CD4-positive, alpha-beta T cell (primary cell): ENCODE measurements at places on chromosomes 13 and 19.

- no peak overlapping the region for H3K4me3 ChIP-seq
- H3K27me3 ChIP-seq, result no peaks in the 10 kb centered on the region
- H3K4me1 ChIP-seq, result no peaks in the 10 kb centered on the region
Measured at GRCh38 chr13:80473695-80474094, 132.8 kb upstream of the SPRY2 start.

DNA sequence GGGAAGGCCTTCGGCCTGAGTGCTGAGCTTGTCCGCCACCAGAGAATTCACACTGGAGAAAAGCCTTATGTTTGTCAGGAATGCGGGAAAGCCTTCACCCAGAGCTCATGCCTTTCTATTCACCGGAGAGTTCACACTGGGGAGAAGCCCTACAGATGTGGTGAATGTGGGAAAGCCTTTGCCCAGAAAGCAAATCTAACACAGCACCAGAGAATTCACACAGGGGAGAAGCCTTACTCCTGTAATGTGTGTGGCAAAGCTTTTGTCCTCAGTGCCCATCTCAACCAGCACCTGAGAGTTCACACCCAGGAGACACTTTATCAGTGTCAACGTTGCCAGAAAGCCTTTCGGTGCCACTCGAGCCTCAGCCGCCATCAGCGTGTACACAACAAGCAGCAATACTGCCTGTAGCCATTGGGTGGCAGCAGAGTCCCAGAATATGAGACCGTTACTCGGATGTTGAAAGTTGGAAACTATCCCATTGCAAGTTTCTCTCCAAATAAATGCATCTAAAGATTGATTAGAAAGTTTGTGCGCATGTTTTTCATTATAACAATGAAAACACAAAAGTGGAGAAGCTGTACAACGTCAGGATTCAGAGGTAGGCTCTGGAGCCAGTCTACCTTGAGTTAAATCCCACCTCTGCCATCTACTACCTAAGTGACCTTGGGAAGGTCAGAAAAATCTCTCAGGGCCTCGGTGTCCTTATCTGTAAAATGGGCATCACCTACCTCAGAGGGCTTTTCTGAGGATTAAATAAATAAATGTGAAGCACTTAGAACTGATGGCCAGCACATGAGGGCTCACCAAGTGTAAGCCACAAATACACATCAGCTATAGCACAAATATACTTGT is 21.1 kb downstream of the ZNF473 start:
- peak; percentile 51 for DNase-seq
- no peak overlapping the region for H3K4me3 ChIP-seq

GRCh38 chr19:36528921-36529518 is 949 bp upstream of the ZNF260 start:
- H3K27me3 ChIP-seq, result no peaks in the 10 kb centered on the region
- H3K36me3 ChIP-seq, result peaks cover 8% of the 10 kb centered on the region
- peak overlapping the region; percentile 90 for H3K27ac ChIP-seq
- H3K4me3 ChIP-seq, result peak overlapping the region; percentile 80

GRCh38 chr13:101019126-101019525 is 344.5 kb upstream of the TMTC4 start:
- DNase-seq, result no peak
- H3K4me3 ChIP-seq, result no peak overlapping the region

DNA sequence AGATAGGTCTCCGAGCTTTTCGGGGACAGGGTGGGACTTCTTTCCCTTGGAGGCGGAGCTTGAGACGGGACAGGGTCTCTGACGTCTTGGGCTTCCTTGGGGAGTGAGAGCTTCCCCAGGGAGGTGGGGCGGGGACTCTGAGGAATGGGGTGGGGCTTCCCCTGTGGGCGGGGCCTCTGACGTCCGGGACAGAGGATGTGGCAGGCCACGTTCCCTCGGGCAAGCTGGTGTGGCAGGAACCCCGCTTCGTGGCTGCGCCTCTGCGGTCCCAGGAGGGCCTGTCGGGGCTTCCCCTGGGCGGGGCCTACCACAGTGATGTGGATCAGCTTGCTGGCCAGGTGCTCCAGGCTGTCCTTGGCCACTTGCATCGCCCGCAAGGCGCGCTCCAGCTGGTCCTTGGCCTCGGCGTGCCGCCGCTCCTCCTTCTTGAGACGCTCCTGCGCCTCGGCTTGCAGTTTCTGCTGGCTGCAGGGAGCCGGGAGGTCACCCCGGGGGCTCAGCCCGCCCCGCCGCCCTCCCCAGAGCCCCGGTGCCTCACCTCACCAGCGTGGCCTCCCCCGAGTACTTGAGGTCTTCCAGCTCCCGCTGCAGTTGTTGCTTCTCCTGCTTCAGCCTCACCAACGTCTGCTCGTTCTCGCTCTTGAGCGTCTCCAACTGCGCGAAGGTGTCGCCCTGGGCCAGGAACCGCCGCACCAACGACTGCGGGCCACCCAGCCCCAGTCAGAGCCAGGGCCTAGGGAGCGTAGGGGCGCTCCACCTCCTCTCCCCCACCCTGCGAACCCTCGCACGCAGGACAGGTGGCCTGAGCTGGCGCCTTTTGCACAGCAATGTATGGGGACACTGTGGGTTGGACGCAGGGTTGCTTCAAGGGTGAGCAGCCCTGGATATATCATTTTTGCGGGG is 3.3 kb upstream of the RGL3 start:
- DNase-seq, result peak; percentile 44
- peaks cover 52% of the 10 kb centered on the region for H3K4me1 ChIP-seq
- H3K27ac ChIP-seq, result no peak overlapping the region
- peak overlapping the region; percentile 37 for H3K4me3 ChIP-seq
- peaks cover 57% of the 10 kb centered on the region for H3K27me3 ChIP-seq

DNA sequence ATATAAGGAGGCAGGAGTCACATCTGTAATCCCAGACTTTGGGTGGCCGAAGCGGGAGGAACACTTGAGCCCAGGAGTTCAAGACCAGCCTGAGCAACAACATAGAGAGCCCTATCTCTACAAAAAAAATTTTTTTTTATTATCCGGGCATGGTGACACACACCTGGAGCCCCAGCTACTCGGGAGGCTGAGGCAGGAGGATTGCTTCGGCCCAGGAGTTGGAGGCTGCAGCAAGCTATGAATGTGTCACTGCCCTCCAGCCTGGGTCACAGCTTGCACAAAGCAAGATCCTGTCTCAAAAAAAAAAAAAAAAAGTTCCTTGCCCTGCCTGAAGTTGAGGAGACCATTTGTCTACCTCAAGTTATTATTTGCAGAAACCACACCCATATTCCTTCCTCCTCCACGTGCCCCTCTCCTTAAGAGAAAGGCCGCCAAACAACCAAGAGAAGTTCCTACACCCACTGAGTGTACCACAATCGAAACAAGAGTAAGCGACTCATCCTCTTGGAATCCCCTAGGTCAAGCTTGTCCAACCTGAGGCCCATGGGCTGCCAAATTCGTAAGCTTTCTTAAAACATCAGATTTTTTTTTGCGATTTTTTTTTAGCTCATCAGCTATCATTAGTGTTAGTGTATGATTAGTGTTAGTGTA is 2.2 kb downstream of the ABCC4 start:
- peaks cover 21% of the 10 kb centered on the region for H3K4me1 ChIP-seq
- no peak overlapping the region for H3K4me3 ChIP-seq
- H3K27ac ChIP-seq, result no peak overlapping the region
- H3K36me3 ChIP-seq, result no peaks in the 10 kb centered on the region
- no peaks in the 10 kb centered on the region for H3K27me3 ChIP-seq

- H3K27me3 ChIP-seq, result peaks cover 23% of the 10 kb centered on the region
- H3K4me1 ChIP-seq, result peaks cover 10% of the 10 kb centered on the region
- no peaks in the 10 kb centered on the region for H3K36me3 ChIP-seq
- no peak for DNase-seq
Measured at GRCh38 chr13:28526876-28527275, 31.9 kb upstream of the FLT1 start.

- no peaks in the 10 kb centered on the region for H3K27me3 ChIP-seq
- no peak overlapping the region for H3K27ac ChIP-seq
- no peak overlapping the region for H3K4me3 ChIP-seq
- no peaks in the 10 kb centered on the region for H3K4me1 ChIP-seq
Measured at GRCh38 chr13:39699274-39699673, 43.8 kb downstream of the COG6 start.

DNA sequence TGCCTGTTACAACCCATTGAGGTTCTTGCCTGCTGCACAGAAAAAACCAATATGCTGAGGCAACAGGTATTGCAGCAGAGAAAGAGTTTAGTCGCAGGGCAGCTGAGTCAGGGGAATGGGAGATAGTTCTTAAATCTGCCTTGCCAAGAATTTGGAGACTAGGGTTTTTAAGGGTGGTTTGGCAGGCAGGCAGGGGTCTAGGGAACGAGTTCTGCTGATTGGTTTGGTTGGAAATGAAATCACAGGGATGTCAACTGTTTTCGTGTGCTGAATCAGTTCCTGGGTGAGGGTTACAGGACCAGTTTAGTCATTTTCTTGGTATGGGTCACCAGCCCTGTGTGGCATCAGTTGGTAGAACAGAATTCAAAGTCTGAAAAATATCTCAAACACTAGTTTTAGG is 36.6 kb downstream of the PDS5B start:
- no peak overlapping the region for H3K4me3 ChIP-seq

DNA sequence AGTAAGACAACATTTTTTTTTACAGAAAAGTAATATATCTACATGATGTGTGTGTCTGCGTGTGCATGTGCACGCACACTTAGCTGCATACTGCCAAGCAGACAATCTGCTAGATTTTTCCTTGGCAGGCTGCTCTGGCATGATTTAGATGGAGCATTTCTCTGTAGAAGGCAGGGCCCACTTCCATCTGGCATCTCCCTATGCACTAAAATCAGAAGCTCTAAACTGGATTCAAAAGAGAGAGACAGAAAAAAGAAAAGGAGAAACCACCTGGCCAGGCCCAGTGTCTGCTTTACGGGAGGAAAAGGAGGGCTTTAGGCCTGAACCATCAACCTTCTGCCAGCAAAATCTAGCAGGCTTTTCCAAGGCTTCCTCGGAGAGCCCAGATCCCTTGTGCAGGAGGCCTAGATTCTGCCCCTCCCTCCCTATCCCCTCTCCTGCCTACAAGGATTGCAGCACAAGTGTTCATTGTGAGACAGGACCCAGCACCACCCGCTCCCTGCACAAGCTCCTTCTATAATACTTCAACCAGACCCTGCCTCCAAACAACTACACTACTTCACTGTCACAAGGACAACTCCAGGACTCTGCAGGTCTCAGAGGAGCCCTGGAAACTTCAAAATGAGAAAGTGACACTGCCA is 99.3 kb downstream of the DOCK9 start:
- DNase-seq, result no peak
- H3K27ac ChIP-seq, result no peak overlapping the region
